Stimulated activated naive CD4-positive, alpha-beta T cell (primary cell): ENCODE measurements at places on chromosomes 2 and 18.

DNA sequence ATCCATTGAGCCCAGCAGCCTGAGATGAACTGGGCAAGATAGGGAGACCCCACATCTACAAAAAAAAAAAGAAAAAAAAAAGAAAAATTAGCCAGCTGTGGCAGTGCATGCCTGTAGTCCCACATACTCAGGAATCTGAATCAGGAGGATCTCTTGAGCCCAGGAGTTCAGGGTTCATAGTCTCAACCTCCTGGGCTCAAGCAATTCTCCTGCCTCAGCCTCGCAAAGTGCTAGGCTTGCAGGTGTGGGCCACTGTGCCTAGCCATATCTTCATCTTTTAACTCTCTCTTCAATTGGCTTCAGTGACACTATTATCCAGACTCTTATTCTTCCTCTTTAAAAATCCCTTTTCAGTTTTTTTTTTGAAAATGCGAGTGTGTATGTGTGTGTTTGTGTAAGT lies 28.5 kb upstream of the YES1 start:
- no peak for DNase-seq

DNA sequence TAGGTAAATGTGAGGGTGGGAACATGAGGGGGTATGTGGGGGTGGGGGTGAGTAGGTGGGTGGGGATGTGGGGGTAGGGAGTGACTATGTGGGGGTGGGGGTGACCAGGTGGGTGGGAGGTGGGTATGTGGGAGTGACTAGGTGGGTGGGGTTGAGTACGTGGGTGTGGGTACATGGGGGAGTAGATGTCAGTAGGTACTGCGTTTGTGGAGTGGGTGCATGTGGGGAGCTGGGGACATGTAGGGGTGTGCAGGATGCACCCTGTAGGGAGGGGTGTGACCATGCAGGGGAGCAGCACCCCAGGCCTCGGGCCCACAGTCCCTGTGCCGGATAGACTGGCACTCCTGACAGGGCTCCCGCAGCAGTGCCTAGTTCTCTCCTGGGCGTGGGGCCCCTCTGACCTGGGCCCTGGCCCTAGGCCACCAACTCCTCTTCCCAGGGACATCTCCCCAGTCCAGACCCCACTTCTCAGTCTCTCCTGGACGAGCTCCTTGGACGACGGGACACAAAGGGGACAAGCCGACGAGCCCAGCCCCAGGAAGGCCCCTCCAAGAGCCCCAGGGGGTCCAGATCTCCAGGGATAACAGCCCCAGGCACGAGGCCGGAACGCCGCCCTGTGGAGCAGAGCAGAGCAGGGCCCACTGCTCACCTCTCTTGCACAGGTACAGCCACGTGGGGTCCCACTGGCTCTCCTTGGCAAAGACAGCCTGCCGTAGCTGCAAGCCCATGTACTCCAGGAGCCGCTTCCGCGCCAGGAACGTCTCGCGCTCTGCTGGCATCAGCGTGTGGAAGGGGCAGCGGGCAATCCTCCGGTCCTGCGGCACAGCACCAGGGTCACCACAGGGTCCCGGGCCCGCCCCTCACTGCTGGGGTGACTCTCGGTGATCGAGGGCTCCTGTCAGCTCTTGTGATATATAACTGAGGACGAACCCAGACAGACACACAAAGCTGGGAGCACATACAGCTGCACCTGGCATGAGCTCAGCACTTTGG lies 58.2 kb downstream of the ANKMY1 start:
- no peak for DNase-seq

GRCh38 chr2:62219407-62220159 lies 23.7 kb downstream of the B3GNT2 start:
- DNase-seq = no peak

- DNase-seq = no peak
Measured at GRCh38 chr2:235201756-235202155, 249.9 kb downstream of the SH3BP4 start.

- DNase-seq = no peak
Measured at GRCh38 chr18:58426611-58427010, 202.3 kb downstream of the ALPK2 start.

DNA sequence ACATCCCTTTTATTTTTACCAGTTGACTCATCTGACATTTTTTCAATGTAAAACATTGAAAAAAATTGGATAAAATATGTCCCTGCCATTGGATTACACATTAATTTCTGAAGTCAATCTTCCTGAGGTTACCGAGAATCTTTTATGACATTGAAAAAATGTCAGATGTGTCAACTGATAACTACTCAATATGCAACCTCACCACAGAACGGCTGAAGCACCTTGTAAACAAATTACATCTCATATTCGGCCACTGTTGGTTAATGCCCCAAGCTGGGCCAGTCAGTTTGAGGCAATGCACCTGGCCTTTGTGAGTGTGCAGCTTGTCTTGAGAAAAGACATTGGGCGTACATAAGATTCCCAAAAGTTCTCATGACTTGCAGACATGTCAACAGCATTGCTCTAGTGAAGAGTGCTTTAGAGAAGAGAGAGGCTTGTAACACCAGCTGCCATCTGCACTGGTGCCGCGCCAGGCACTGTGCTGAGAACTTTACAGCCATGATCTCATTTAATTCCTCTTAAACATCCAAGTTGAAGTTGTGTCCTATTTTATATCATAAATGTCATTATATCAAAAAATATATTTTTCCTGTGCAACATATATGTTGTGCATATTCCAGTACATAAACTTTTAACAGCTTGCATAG lies 112.7 kb upstream of the SLC35G4 start:
- DNase-seq = no peak

GRCh38 chr18:60007661-60008060 lies 107.9 kb downstream of the PMAIP1 start:
- no peak for DNase-seq

DNA sequence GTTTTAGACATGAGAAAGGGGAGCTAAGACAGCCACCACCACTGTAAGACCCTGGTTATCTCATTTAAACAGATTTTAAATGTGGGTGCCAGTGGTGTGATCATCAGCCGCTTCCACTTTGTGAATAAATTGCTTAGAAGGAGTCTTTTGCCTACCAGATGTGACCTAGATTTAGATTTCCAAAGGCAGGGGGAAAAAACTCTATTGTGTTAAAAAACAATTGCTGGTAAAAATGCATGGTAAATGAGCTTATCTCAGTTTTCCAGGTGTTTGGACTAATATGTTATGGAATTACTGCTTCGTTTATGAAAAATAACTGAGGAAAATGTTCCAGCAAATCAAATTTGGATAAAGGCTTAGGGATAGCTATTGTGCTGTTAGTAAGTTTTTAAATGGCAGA lies 466.3 kb upstream of the RAB12 start:
- no peak for DNase-seq

- DNase-seq = no peak
Measured at GRCh38 chr2:119488245-119489214, 35.8 kb downstream of the SCTR start.

DNA sequence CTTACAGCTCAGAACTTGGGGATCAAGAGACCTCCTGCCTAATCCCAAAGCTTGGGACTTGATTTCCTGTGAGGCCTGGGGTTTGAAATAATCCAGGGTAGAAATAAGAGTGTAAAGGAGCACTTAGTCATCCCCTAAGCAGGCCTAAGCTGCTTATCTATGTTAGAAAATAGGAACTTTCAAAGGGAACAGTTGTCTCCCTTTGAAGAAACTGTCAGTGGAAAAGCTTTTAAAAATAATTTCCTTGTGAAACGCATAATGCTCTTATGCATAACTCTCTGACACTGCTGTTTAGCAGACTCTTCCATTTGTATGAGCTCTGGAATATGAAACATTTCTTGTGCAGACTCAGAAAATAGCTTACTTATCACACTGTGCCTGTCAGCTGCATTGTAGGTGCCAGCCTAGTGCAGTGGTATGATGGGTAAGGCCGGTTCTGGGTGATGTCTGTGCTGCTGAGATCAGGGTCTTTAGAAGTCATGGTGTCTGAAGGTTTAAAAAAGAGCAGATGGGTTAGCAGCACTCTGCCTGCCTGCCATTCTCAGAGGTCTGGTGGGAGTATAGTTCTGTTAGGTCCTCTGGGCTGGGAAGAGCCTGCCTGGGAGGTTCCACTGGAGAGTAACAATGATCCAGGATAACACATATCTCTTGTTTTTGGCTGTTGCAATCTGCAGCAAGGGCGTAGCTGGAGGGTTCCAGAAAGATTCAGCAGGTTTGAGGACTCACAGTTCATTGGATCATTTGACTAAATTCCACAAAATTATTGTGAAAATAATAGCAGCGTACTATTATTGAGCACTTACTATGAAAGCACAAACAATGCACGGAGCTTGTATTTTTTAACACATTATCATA lies 283.2 kb upstream of the MEX3C start:
- DNase-seq = no peak

DNA sequence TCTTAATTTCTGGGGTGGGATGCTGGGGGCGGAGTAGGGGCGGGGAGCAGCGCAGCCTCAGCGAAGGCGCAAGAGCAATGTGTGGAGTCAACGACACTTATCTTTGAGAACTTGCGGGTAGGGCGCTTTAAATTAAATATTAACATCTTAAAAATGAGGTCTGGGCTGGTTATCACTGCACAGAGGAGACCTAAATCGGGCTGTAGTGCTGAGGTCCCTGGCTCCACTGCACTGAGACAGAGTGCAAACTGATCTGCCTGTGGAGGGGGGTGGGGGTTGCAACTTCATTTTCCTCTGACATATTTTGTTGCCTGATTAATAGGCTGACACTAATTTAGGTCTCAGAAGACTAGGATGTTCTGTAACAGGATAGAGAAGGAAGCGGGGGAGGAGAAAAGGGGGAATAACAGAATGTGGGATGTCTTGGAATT lies 253.0 kb upstream of the FANCL start:
- no peak for DNase-seq

DNA sequence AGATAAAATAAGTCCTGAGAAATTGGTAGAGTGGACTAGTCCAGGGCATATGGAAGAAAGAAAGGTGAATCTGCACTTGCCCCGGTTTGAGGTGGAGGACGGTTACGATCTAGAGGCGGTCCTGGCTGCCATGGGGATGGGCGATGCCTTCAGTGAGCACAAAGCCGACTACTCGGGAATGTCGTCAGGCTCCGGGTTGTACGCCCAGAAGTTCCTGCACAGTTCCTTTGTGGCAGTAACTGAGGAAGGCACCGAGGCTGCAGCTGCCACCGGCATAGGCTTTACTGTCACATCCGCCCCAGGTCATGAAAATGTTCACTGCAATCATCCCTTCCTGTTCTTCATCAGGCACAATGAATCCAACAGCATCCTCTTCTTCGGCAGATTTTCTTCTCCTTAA lies 9.8 kb downstream of the SERPINB13 start:
- DNase-seq = no peak

DNA sequence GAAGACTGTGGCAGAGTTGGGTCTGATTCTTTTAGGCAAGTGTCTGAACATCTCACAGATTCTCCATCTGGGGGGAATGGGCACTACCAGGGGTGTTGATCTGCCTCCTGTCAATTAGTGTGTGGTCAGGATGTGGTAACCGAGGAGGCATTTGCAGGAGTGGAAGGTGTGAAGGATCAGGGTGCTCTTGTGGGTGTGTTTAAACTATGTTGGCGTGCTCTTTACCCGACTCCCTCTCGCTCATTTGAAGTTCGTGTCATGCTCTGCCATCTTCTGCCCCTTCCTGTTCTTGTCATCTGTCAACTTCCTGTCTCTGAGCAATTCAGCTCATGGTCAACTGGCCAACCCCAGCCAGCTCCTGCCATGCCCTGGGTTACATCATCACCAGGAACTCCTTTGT lies 107.9 kb downstream of the RTN4 start:
- DNase-seq = no peak
